GM04503 (cell line): ENCODE measurements at places on chromosomes 6 and 20.

GRCh38 chr6:16635810-16636602 is 125.3 kb downstream of the ATXN1 start:
- peak; percentile 28 for DNase-seq

DNA sequence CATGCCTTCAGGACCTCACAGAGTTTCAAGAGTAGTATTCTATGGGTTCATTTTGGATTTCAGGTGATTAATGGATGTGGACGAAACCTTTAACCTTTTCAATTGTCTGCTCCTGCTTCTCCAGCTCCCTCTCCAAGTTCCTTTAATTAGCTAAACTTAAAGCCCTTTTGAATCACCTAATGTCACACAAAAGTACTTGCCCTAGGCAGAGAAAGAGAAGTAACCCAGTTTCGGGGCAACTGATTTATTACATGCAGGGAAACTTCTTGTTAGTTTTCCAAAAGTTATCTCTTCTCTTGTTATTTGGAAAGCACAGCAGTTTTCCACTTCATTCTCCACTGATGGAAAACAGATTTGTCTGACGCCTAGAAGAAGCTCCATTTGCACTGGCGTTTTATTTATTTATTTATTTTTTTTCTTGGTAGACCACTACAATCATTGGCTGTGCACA is 407.7 kb upstream of the JARID2 start:
- no peak for DNase-seq

GRCh38 chr6:99613705-99614429 is 7.2 kb downstream of the PRDM13 start:
- DNase-seq = no peak

DNA sequence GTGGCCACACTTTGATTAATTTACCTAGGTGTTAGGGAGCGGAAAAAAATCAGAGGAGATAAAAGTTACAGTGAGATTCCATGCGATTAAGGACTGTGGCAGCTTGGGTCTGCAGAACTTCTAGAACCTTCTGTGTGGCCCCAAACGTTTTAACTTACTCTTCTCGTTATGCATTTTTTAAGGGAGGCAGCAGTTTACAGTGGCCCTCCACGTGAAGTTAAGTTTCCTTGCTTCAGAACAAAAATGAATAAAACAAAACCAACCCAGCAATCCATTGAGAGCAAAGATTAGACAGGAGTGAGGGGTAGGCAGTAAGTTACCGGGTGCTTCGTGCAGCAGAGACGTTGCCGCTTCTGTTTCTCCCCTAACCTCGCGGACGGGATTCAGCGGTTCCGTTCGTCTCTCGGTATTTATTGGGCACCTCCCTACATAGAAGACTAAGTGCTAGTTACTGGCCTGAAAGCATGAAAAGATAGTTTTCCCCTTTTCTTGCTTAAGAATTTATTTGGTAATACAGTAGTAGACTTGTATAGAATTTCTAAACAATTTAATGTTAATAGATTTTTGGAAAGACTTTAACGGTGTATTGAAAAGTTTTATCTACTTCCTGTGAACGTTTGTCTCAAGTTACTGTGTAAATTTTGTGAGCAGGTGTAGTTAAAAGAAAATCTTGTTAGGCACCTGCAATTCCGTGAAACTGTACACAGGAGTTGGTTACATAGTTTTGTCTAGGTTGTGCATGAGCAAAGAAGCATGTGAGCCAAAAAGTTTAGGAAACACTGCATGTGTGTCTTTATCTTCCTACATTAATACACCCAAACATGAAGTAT is 1.1 kb downstream of the BAG2 start:
- no peak for DNase-seq

GRCh38 chr6:160871320-160871719 is 120.2 kb upstream of the MAP3K4 start:
- DNase-seq = no peak
